ENCODE measurements at places on chromosomes 5 and 9.

- DNase-seq = no peak
These were observed 270.0 kb downstream of the ADAMTSL1 start for GRCh38 chr9:18743971-18744370.

DNA sequence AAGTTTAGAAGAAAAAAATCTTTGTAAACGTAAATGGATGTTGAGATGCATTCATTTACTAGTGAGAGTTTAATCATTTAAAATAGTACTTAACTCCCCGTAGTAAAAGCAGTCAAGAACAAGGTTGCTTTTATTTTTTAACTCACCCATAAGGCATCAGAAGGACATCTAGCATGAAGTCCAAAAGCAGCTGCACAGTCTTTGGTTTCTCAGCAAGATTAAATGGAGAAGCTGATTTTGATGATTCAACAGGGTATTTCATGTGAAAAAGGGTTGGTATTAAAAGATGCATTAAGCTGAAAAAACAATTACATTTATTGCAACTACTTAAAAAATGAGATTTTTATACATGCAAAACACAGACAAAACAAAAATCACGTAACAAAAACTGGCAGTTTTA lies 44.0 kb downstream of the ECPAS start:
- DNase-seq = no peak

DNA sequence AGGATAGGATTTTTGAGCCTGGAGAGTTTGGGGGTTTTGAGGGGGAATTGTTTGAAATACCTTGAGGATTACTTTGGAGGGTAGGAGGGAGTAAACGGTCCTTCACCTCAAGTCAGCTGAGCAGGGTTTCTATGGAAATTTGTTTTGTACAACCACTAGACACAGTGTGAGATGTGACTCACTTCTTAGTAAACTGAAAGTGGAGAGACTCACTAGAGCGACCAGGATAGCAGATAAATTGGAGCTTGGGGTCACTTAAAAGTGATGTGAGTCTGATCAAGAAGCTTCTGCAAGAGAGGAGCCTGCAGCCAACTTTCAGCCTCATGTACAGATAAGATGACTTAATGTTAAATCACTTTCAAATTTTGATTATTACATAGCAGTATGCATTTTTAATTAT lies 1945.9 kb upstream of the NUDT12 start:
- DNase-seq = no peak

DNA sequence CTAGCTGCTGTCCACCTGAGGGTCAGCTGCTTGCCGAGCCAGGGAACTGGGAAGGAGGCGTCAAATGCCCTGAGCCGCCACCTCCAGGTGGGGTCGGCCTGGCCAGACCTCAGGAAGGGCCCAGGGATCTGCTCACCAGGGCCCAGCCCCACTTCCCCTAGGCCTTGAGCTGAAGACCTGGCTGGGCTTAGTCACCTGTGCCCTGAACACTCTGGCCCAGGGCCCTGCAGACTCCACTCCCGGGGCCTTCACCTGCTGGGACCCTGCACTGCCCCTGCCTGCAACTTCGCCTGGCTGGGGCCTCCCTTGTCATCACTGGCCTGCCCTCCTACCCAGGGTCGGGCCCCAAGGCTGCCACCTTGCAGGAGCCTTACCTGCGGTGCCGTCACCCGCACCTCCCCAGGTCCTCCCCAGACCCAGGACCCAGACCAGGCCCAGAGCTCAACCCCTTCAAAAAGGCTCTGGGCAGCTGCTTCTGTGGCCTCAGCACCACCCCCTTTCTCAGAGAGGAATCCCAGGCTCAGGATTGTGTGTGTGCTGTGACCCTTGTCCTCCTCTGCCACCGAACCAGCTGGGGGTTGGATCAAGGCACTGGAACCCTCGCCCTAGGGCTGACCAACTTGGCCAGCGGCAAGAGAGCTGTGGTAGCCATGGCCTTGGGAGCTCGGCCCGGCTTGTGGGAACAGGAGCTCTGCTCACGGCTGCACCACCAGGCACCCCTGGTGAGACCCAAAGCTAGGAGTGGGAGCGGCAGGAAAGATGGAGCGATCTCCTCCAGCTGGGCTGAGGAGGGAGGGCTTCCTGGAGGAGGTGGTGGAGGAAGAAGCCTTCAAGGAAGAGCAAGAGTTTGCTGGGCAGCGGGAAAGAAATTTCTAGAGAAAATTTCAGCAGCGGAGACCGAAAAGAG lies 1.2 kb upstream of the NELFB start:
- no peak for DNase-seq

- DNase-seq = no peak
These were observed 312 bp downstream of the SET start for GRCh38 chr9:128689293-128689774.

- no peak for DNase-seq
These were observed 234.4 kb downstream of the NTRK2 start for GRCh38 chr9:84903963-84904362.

GRCh38 chr5:72364171-72364570 lies 44.0 kb downstream of the PTCD2 start:
- DNase-seq = no peak

DNA sequence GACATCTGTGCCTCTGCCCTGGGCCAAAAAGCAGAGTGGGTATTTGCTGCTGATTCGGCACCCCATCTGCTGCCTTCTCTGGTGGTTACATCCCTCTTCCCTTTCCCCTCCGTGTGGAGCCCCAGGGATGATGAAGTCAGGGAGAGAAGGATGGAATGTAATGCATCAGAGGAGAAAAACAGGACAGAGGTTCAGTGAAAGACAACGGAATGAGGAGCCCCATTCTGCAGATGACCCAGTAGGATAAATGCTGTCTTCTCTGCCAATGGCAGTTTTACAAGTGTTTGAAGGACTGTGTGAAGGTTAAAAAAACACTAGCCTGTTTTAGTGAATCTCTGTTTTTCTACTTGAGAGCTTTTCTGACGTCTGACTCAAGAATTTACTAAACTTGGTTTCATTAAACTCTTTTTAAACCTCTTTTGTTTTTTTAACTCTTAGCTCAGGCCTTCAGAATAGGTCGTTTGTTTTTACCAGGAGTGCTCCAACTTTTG lies 86.3 kb downstream of the NLN start:
- DNase-seq = no peak

DNA sequence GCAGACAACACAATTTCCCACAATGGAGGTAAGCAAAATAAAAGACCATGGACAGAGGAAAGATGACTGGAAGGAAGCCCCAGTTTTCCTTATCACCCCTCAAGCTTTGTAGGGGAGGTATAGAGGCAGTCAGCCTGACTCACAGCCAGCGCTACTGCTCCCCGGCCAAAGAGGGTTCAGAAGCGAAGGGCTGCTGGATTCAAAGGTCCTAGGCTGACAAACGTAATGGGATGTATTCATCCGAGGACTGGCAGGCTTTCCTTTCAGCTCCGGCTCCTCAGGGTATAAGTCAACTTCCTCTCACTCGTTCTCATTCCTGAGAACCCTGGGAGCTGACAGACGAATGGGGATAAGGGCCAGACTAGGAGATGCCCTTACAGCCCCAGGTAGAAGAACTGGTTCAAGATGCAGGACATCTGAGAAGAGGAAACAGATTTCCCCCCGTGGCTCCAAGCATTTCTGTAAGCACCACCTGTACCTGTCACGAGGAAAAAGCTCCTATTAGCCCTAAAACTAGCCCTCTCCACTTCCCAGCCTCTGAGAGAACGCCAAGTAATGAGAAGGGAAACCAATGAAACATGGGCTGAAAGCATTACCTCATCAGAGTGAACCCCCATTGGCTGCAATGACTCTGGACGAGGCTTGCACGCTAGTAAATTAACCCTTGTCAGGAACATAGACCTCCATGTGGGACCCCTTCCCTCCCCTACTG lies 22.1 kb upstream of the FAM13B start:
- DNase-seq = no peak

DNA sequence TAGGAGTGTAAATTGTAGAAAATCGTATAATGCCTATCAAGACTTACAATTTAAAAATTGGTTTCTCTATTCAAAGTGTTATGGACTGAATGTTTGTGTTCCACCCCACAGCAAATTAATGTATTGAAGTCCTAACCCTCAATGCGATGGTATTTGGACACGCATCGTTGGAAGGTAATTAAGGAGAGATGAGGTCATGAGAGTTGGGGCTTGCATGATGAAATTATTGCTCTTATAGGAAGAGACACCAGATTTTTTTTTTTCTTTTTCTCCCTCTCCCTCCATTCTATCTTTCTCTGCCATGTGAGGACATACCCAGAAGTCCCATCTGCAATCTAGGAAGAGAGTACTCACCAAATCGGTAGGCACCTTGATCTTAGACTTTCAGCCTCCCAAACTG lies 189.2 kb downstream of the MAN2A1 start:
- DNase-seq = no peak

DNA sequence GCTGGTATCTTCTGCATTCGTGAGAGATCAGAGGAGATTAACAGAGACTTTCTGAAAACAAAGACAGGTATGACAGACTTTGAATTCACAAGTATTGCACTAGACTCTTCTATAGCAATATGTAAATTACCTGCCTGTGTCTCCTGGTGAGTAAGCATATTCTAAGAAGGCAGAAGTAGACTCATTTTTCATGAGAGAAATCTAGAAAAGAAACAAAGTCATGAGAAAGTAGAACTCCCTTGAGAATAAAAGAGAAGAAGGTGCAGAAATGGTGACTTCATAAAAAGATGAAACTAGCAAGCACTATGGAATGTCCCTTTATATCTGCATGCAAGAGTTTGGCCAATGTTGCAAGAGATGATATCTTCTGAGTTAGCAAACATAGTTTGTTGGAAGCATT lies 419.8 kb downstream of the DMRT2 start:
- DNase-seq = no peak

DNA sequence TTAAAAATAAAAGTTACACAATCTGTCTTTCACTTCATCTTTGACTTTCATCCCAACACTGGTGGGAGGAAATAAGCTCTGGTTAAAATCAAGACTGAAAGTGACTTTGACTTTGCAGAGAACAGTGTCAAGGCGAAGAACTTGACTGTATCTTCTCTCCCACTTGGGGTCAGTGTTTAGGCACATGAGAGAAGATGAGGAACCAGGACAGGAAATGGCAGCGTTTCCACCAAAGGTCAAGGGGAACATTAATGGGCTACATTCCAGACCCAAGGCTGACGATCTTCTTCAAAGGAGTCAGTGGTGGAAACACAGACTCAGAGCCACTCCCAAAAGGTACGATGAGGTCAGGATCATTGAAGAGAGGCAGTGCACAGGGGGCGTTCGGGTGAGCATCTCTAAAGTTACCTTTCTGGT lies 409.5 kb downstream of the ARHGEF28 start:
- no peak for DNase-seq

DNA sequence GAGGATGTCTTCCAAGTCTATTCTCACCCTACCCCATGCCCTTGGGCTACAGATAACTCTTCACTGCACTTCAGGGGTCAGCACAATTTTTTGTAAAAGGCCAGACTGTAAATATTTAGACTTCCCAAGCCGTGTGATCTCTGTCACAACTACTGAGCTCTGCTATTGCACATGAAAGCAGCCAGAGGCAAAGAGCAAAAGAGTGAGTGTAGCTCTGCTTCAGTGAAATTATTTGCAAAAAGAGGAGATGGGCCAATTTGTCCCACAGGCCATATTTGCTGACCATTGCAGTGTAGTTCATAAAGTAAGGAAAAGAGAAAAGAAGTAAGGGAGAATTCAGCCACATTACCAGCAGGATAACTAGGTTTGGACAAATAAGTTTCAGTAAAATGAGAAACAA lies 7.0 kb upstream of the MOCS2 start:
- DNase-seq = no peak

- DNase-seq = no peak
These were observed 31.2 kb downstream of the FGF18 start for GRCh38 chr5:171450423-171451331.

DNA sequence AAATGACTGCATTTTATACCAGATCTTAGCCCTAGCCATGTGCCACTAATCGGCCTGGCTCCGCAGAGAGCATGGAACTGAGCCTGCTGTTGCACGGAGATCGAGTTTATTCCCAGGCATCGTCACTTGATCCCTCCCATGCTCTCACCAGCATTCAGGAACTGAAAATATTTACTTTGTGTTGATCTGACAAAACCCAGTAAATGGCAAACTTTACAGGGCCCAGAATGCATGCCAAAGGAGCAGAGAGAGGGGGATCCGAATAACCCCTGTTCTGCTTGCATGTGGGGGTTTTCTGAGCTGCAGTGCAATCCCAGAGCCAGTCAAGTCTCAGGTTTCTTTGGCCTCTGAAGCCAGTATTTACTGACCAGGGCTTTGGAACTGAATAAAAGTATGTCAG lies 87.3 kb downstream of the GAS1 start:
- DNase-seq = no peak

DNA sequence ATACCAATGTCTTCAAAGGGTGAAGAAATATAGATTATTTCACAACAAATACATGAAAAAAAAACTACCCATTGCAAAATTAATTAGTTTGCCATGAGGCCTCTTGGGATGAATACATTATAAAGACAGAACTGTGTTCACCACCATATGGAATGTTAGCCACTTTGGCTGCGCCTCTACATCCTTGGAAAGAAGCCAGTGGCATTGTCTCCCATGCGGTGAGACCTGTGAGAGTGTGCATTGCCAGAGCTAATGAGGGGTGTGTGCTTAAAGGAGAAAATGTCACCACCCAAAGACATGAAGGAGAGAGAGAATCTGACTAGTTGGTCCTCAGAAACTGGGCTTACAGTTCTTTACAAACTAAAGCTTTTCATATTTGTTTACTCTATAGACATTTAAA lies 110.6 kb downstream of the PLPPR1 start:
- DNase-seq = no peak

DNA sequence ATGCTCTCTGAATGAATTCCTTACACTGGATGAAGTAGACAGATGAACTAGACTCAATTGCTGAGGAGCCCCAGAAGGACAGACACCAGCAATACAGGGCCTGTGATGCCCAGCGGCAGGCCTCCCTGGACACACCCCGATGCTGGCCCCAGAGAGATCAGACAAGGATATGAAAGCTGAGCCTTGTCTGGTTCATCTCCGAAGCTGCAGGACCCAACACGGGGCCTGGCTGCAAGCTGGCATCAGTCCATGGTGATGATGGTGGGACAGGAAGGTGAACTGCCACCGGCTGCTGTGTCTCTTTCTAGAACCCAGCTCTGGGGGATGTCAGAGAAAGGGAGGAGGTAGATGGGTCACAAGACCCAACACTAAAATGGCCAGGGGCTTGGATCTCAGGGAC lies 104.0 kb upstream of the LMX1B start:
- no peak for DNase-seq

DNA sequence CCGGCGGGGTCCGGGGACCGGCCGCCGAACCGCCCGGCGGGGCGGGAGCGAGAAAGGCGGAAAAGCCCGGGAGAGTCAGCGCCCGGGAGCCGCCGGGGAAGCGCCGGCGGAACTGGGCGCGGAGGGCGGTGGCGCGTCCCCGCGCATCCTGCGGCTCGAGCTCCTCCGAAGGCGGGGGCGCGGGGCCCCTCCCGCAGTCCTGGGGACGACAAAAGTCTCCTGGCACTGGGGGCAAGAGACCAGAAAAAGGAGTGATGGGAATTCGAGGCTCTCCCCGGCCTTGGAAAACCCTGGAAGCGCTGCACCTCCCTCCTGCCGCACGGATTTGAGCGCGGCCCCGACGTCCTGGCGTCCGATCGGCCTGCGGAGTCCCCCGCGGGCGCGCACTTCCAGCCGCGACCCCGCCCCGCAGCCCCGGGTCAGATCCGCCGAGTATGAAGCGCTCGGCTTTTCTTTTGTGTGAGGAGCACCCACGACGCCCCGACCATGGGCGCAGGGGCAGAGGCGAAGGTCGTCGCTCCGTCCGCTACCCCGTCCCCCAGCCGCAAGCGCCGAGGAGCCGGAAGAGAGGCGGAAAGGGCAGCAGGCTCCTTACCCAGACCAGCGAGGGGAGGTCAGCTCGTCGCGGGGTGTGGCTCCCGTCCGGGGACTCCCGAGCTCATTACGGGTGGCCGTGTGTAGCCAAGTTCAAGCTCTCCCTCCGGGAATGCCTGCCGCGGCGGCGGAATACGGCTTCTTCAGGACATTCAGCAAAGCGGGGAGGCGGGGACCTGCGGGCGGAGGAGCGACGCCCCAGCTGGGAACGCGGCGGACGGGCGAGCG lies at the start of gene EPB41L4A:
EPB41L4A (minus strand) TSS at position 114 of the 822 bp plus-strand sequence. CDS start 238 bp downstream, outside the sequence.
- peak; percentile 15 for DNase-seq
